IPS-NIHi11 (cell line): ENCODE measurements at places on chromosomes 7 and 10.

GRCh38 chr7:83739527-83739926 is 90.6 kb upstream of the SEMA3E start:
- DNase-seq: no peak

GRCh38 chr7:139725077-139725476 is 52.7 kb downstream of the HIPK2 start:
- no peak for DNase-seq

DNA sequence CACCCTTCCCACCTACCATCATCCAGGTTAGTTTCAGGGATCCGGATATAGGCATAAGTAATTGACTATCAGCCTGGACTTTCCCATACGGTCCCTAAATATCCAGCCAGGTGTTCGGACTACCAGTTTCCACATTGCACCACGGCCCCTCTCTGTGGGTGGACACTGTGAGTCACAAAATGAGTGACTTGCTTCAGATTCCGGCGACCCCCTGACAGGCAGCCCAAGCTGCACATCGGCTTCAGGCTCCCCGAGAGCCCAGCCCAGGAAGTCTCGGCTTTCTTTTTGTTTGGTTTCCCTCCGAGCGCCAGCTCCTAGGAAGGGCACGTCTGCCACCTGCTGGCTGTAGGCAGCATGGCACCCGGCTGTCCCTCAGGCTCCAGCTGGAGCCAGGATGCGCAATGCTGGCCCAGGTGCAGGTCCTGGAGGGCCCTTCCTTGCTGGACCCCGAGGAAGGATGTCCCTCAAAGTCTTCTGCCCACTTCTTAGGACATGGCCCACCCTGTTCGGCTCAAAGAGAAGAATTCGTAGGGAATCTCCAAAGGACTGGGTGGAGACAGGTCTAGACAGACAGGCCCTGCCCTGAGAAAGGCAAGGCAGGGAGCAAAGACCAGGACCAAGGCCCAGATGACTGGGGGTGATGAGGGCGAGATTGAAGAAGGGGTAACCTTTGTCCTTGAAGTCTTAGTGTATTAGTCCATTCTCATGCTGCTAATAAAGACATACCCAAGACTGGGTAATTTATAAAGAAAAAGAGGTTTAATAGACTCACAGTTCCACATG is 10.6 kb downstream of the HABP2 start:
- peak; percentile 89 for DNase-seq

GRCh38 chr10:88786032-88786770 is 16.3 kb upstream of the LIPM start:
- no peak for DNase-seq

- no peak for DNase-seq
These were observed 37.1 kb downstream of the MTURN start for GRCh38 chr7:30171766-30172447.

DNA sequence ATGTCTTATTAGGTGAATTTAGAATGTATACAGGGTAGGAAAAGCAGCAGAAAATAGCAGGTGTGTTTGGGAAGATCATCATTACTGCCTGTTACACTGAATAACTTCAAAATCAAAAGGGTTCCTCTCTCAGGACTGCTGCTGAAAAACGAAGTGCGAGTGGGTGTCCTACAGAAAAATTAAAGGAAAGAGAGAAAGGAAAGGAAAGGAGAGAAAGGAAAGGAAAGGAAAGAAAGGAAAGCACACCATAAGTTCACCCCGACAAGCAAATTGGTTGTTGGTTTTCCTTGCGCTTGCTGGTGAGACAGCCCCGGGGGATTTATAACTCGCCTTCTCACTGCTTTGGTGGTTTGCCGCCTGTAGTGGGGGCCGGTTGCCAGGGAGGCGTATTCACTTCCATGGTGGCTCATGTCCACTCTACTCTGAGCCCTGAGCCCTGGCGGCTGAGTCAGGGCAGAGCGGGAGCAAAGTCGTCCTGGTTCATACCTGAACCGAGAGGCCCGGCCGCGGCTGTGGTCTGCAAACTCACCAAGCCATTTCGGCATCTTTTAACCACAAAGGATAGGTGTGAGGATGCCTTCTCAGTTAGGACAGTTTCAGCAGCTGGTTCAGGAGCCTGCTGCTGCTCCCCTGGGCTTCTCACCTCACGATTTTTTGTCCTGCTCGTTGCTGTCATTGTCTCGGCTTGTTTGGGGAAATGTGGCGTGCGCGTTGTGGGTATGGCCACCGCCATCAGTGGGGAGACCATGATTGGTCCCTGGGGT is 26.1 kb downstream of the INPP5A start:
- no peak for DNase-seq

DNA sequence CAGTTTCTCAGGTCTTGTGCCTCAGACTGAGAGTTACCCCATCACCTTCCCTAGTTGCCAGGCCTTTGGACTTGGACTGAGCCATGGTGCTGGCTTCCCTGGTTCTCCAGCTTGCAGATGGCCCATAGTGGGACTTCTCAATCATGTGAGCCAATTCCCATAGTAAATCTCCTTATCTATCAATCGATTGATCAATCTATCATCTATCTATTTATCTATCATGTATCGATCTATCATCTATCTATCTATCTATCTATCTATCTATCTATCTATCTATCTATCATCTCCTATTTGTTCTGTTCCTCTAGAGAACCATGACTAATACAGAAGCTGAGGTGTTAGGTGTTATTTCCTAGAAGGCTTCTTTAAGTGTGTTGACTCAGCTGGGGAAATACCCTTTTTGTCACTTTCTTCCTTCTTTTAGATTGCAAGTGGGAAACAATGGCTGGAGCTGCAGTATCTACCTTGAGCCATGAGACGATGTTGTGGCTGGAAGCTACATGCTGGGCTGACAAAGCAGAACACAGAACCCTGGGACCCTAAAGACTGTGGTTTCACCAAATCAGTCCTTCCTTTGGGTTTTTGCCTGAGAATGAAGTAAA is 234.7 kb upstream of the GLI3 start:
- no peak for DNase-seq

DNA sequence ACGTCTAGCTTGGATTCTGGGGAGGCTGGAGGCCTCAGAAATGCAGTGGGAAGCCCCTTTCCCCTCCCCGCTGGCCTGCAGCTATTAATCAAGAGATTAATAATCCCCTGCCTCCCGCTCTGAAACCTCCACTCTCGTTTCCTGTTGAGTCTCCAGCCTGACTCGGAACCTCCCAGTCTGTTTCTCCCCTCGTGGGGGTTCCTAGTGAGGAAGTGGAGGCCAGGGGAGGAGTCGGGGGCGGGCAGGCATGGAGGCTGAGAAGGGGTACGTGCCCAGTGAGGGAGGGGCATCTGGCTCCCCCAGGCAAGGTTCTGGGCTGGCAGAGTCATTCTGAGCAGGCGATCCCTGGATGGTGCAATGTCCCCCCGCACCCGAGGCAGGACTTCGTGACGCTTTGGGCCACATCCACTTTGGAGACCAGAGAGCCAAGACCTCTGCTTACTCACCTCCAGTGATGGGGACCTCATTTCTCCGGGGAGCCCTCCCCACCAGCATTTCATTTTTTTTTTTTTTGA is 73.6 kb downstream of the COL26A1 start:
- no peak for DNase-seq

- DNase-seq: no peak
These were observed 2.4 kb downstream of the GNG11 start for GRCh38 chr7:93923942-93924341.

GRCh38 chr7:29161231-29161630 is 14.9 kb upstream of the CPVL start:
- DNase-seq: no peak

DNA sequence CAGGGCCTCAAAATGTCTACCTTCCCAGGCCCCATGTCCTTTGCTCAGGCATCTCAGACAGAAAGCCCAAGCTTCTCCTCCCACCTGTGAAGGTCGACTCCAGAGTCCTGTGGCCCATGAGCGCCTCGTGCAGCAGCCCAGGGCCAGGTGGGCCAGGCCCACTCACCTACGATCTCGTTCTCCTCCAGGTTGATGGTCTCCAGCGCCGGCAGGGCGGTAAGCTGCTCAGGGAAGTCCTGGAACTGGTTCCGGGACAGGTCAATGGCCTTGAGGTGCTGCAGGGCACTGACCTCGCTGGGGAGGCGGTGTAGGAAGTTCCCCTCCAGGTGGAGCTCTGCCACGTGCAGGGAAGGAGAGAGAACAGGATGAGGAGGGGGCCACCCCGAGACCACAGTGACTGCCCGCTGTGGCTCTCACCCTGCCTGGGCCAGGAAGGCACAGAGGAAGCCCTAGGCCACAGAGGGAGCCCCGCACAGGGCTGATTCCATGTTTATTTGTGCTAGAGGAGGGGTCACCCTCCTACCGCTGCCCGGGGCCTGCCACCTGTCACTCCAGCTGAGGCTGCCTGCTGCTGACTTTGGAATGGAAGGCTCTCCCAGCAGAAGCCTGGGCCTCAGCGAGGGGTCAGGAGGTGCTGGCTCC is 40.0 kb upstream of the NPFFR1 start:
- peak; percentile 70 for DNase-seq

- DNase-seq: no peak
These were observed 110.5 kb upstream of the INSIG1 start for GRCh38 chr7:155187061-155187785.

DNA sequence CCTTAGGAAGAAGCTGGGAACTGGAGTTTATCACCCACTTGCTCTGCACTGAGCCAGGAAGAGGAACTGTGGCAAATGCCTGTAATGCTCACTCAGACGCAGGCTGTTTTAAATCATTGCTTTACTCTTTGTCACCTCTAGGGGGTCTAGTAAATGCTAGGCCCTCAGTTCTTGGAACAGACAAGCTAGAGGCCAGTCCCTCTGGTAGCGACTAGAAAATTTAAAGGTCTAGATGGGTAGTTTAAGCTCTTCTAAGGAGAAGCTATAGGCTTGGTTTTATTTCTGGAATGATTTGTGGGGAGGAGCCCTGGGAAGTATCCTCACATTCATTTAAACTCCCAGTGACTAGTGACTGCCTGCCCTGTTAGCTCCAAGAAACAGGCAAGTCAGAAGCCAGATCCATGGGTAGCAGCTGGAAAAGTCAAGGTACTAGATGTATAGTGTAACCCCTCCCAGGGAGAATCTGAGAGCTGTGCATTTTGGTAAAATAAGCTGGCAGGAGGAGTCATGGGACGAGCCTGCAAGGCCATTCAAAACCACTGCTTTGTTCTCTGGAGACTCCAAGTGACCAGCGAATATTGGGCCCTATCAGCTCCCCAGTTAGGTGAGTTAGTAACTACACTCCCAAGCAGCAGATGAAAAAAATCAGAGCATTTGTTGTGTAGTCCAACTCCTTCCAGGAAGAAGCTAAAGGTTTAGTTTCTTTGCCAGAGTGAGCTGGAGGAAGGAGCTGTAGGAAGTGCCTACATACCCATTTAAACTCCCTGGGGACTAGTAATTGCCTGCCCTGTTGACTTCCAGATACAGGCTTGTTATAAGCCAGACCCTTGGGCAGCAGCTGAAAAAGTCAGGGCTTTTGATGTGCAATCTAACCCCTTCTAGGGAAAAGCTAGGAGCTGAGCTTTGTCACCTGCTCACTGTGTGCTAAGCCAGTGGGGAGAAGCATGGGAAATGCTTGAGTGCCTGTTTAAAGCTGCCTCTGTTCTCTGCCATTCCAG is 68.9 kb downstream of the DYNC1I1 start:
- DNase-seq: peak; percentile 66

GRCh38 chr7:140143997-140144396 is 32.8 kb downstream of the KDM7A start:
- no peak for DNase-seq

- no peak for DNase-seq
These were observed 50.7 kb downstream of the LMBR1 start for GRCh38 chr7:156842317-156842716.

DNA sequence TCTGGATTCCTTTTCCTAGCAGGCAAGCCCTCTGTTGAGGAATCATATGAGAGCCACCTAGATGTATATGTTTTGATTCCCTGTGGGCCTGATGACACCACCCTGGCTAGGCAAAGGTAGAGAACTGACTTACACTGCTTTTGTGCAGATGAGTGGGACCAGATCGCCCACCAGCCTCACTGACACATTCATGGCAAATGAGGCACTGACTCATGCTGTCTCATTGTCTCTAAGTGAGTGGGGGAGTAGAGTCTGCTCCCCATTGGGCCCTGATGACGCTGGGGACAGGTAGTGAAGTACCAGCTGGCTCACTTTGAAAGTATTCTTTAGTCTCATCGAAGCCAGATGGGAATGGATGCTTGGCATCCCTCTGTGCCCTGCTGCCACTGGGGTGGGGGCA is 326.3 kb downstream of the ABCA13 start:
- DNase-seq: no peak

- peak; percentile 68 for DNase-seq
These were observed 49.7 kb upstream of the NRF1 start for GRCh38 chr7:129561677-129562359.

GRCh38 chr10:5615316-5615715 is 51.1 kb downstream of the ASB13 start:
- DNase-seq: no peak

- DNase-seq: no peak
These were observed 15.6 kb upstream of the JAKMIP3 start for GRCh38 chr10:132050191-132050590.

DNA sequence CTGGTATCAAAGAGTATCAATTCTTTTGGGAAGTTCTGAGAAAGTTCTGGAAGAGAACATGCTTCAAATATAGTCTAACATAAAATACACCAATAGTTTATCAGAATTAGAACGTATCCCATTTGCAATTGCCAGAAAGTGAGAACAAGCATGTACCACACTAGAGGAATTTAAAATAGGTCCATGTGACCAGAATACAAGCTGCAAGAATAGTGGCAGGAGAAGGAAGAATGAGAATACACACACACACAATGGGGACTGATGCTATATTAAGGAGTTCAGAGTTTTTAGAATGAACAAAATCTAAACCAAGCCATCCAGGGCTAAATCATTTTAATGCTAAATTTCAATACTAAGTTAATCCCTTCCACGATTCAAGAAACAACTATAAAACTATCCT is 99.1 kb upstream of the TMEM168 start:
- DNase-seq: no peak

DNA sequence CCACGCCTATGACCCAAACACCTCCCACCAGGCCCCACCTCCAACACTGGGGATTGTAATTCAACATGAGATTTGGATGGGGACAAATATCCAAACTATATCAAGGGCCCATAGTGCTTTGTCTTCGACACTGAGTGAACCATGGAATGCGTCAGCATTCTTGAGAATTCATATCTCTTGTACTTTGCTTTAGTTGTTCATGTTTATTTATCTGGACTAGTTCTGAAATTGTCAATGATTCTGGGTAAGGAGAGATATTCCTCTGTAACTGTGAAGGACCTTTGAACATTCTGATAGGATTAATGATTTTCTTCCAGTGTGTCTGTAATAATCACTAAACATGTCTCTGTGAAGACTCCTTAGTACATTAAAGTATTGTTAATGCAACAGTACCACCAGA is 374.8 kb downstream of the LRMDA start:
- DNase-seq: no peak

DNA sequence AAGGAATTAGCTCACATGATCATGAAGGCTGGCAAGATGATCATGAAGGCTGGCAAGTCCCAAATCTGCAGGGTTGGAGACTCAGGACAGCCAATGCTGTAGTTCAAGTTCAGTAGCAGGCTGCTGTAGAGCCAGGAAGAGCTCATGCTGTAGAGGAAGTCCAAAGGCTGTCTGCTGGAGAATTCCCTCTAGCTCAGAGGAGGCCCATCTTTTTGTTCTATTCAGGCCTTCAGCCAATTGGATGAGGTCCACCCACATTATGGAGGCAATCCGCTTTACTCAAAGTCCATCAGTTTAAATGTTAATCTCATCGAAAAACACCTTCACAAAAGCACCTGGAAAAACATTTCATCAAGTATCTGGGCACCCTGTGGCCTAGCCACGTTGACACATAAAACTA is 24.8 kb upstream of the FAM171A1 start:
- no peak for DNase-seq

- no peak for DNase-seq
These were observed 147.9 kb upstream of the PDE1C start for GRCh38 chr7:32218154-32218467.
